Stimulated activated CD4-positive, alpha-beta T cell treated with anti-CD3 and anti-CD28 coated beads, Interleukin-12 subunit alpha, Interleukin-12 subunit beta, amount 100 ng/mL, for 24 hours (primary cell): ENCODE measurements at places on chromosomes 3 and 15.

DNA sequence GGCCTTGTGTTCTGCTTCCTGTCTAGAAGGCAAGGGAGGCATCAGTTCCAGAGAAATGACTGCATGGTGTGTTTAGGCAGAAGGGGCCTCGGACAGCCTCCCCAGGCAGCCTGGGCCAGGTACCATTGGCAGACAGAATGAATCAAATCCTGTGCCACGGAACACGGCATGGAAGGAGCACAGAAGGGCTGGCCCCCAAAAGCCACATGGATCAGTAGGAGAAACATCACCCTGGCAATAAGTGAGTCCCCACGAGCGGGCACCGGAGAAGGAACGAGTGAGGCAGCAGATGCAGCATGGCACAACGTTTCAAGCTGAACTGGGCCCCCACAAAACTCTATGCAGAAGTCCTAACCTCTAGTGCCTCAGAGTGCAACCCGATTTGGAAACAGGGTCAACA lies 223.2 kb downstream of the ADAMTS17 start:
- DNase-seq = no peak

GRCh38 chr3:38276081-38276916 lies 5.8 kb upstream of the SLC22A14 start:
- DNase-seq = no peak

DNA sequence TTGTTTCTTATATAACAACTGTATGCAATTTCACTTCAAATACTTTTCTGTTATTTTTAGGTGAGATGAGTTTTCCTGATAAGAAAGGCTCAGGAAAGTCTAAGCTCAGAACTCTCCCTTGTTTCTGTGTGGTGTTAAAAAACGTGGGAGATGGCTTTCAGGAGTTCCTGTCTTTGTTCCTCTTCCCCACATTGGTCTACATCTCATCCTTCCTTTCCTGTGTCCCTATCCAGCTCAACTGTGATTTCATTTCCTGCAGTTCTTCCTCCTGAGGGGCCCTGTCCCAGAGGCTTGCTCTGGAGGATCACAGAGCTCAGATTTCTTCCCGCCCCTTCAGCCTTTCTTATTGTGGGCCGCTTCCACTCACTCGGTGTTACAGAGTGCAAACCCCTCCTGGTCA lies 11.2 kb downstream of the SEC13 start:
- no peak for DNase-seq

DNA sequence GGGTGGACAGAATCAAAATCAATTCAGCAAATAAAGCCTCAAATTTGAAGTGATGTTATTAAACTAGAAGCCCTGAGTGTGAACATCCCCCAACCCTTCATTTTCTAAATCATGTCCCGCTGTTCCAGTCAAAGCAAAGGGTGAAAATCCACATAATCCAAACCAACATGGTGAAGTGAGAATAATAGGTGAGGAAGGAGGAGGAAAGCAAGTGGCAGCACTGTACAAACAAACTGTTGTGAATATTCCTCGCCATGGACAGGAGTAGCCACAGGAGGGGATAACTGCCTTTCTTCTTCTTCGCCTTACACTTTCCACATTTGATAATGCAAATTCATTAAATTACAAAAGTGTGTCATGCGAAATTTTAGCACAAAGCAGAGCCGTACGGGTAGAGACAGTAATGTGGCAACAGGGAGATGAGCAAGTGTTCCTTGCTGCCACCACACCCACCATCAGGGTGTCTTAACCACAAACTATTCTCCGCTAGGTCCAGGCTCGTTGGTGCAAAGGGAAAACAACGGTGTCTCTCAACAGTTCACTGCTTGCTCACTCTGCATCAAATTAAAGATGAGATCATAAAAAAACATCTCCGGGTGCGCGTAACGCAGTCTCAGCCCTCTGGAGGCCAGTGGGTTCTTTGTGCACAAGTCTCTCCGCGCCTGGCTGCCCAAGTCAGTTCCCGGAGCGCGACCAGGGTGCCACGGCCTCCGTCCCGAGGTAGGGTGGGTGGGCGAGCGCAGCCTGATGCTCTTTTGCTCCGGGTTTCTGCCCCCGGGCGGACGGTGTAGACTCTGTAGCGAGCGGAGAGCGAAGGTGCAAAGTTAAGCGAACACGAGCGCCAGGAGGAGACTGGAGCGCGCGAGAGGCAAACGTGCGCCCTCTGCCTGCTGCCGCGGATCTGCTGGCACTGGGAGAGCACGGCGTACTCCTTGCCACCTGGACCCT lies 6.7 kb downstream of the EPHA3 start:
- no peak for DNase-seq

GRCh38 chr15:77024273-77025082 lies 29.6 kb downstream of the PSTPIP1 start:
- DNase-seq = peak; percentile 62

DNA sequence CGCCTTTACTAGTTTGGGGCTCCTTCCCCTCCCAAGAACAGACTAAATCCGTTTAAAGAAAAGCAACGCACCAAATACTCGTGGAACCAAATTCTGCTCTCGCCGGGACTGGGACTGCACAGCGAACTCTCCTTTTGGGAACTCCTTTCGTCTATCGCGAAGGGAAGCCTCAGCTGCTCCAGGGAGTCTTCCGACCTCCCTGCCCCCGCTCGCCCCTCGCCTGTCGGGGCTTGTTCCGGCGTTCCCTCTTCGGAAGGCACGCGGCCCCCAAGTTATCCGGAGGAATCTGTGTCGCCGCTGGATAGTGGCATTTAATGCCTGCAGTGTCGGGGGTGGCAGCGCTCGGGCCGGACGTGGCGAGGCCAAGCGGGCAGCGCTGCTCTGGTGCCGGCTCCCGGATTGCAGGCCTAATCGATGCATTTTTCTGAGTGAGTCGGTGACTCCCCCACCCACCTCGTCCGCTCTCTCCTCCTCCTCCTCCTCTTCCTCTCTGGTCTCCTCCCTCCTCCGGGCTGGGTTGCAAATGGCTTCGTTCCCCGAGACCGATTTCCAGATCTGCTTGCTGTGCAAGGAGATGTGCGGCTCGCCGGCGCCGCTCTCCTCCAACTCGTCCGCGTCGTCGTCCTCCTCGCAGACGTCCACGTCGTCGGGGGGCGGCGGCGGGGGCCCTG lies at the start of gene TRIM71:
TRIM71 (plus strand) TSS at position 440 of the 671 bp plus-strand sequence; CDS start at position 524, 84 bp downstream.
- DNase-seq = no peak

DNA sequence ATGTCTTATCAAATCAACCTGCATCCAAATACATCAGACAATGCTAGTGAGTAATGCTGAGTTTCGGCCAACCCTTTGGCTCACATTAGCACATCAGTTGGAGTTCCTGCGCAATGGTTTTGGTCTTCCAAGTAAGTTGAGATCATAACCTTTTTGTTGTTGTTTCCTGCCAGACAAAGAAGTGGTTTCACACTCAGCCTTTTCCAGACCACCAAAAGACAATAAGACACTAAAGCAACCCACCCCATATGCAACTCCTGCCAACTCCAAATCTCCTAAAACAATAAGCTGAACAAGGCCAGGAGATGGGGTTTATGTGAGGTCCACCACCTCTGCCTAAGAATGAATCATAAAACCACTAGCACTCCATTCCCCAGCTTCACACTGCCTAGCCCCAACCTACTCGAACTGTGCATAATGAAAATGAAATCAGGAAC lies 177.0 kb downstream of the ERC2 start:
- DNase-seq = no peak
